HepG2 (cell line): ENCODE measurements at places on chromosomes 11 and 22. TPM values are rescaled to one million over a fixed set of nuclear protein-coding genes. Genes with fewer than 3 reads are reported as not detected.

The EHF gene
- total RNA-seq: 0.24 and 0.46 TPM in 2 replicates

The STK33 gene
- total RNA-seq: 12.6 and 15.9 TPM in 2 replicates

The PATE4 gene
- not detected in 2 replicates for total RNA-seq

The MMP8 gene
- total RNA-seq: not detected in 2 replicates

The FXYD2 gene
- 106 and 107 TPM in 2 replicates for total RNA-seq

The IL18BP gene
- total RNA-seq: 1.0 and 4.1 TPM in 2 replicates

The NRXN2 gene
- total RNA-seq: not detected in 2 replicates

The OR52I1 gene
- total RNA-seq: not detected in 2 replicates

The CREB3L1 gene
- total RNA-seq: not detected in 2 replicates

The TM7SF2 gene
- 28.8 and 66.9 TPM in 2 replicates for total RNA-seq

The CHRM4 gene
- total RNA-seq: 0.13 TPM in 1 of 2 replicates, not detected in the other

The AIFM3 gene
- 11.0 and 15.3 TPM in 2 replicates for total RNA-seq

The RBMXL2 gene
- total RNA-seq: not detected in 2 replicates

The PRR33 gene
- total RNA-seq: not detected in 2 replicates

The MSANTD2 gene
- 6.8 and 10.1 TPM in 2 replicates for total RNA-seq

The RAB3IL1 gene
- 1.2 and 1.3 TPM in 2 replicates for total RNA-seq

The PLXNB2 gene
- total RNA-seq: 19.3 and 32.6 TPM in 2 replicates

The TEX54 gene
- total RNA-seq: not detected in 2 replicates

The PARVG gene
- not detected in 2 replicates for total RNA-seq

The VPREB3 gene
- total RNA-seq: not detected in 2 replicates

The OR51E1 gene
- not detected in 2 replicates for total RNA-seq
